ENCODE measurements at places on chromosomes 11 and 22. TPM values are rescaled to one million over a fixed set of nuclear protein-coding genes. Genes with fewer than 3 reads are reported as not detected.

MAJIN gene
- 0.88 TPM for polyA plus RNA-seq

OR8A1 gene
- 0.05 TPM for polyA plus RNA-seq

GRCh38 chr22:31102441-31103081, 4.8 kb downstream of the SELENOM start:
- no peak for DNase-seq

DNA sequence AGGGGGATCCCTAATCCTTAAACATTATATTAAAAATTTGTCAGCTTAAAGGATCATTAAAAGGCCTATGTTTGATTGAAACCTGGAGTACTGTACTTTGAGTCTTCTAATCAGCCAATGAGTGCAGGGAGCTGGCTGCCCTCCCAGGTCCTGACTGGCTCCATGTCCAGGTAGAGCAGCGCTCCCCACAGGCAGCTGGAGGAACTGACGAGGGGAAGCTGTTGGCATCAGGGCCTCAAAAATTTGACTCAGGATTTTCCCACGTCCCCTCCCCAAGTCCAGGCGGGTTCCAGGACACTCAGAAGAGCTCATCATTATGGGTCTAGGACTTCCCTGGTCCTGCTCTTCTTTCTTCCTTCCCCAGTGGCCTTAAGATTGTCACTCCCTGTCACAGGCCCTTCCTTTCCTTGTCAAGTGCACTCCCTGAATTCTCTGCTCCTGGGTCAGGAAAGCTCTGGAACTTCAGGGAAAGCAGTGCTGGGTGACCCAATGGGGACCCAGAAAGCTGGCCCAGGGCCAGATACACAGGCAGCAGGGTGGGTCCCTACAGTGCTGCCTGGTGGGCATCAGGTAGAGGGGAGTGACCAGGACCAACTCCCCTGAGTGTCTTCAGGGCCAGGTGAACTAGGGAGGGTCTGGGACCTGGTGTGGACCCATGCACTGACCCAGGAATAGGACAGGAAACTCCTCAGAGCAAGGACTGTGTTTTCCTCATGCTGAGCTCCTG, 65.5 kb downstream of the GGTLC2 start:
- no peak for DNase-seq

- no peak for DNase-seq
Measured at GRCh38 chr11:58562375-58562800, 13.3 kb downstream of the LPXN start.

GRCh38 chr22:38239101-38239761, 33.6 kb downstream of the TMEM184B start:
- DNase-seq, result no peak

- no peak for DNase-seq
Measured at GRCh38 chr11:25449091-25449490, 882.8 kb upstream of the ANO3 start.

SNX15 gene
- 22.3 TPM for polyA plus RNA-seq

DNA sequence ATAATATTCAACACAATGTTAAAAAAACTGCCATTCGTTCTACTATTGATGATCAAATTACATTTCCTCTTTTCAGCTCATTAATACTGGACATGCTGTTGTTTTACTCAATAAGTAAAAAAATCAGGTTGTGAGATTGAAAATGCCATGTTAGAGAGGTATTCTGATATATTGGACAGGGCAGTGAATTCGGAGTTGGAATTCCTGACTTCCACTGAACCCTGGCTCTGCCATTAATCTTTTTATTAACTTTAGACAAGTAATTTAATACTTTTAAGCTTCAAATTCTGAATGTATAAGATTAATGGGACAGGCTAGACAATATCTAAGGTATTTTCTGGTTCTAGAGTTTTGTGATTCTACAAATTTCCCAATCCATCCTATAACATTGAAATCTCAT, 12.2 kb upstream of the NOX4 start:
- no peak for DNase-seq

- DNase-seq, result no peak
Measured at GRCh38 chr22:26658161-26658560, 773 bp downstream of the MIAT start.

- no peak for DNase-seq
Measured at GRCh38 chr22:48416396-48417224, 1411.1 kb downstream of the BRD1 start.

GRCh38 chr11:130636722-130637464, 188.4 kb downstream of the ADAMTS15 start:
- no peak for DNase-seq

UCP2 gene
- polyA plus RNA-seq, result 68.7 TPM

OR5P2 gene
- polyA plus RNA-seq, result 0.13 TPM

GRCh38 chr11:12204506-12204905, 94.1 kb downstream of the MICAL2 start:
- DNase-seq, result no peak

- no peak for DNase-seq
Measured at GRCh38 chr22:46829117-46829891, 66.9 kb downstream of the TBC1D22A start.

DNA sequence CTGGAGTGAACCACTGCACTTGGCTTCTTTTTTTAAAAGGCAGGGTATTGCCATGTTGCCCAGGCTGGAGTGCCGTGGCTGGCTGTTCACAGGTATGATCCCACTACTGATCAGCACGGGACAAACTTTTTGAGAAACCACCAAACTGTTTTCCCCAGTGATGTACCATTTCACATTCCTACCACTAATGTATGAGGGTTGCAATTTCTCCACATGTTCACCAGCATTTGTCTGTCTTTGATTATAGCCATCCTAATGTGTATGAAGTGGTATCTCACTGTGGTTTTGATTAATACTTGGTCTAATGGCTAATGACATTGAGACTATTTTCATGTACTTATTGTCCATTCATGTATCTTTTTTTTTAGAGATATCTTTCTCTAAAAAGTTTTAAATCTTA, 41.5 kb upstream of the EP300 start:
- DNase-seq, result no peak

GRCh38 chr11:112882494-112883381, 78.5 kb upstream of the NCAM1 start:
- no peak for DNase-seq

DNA sequence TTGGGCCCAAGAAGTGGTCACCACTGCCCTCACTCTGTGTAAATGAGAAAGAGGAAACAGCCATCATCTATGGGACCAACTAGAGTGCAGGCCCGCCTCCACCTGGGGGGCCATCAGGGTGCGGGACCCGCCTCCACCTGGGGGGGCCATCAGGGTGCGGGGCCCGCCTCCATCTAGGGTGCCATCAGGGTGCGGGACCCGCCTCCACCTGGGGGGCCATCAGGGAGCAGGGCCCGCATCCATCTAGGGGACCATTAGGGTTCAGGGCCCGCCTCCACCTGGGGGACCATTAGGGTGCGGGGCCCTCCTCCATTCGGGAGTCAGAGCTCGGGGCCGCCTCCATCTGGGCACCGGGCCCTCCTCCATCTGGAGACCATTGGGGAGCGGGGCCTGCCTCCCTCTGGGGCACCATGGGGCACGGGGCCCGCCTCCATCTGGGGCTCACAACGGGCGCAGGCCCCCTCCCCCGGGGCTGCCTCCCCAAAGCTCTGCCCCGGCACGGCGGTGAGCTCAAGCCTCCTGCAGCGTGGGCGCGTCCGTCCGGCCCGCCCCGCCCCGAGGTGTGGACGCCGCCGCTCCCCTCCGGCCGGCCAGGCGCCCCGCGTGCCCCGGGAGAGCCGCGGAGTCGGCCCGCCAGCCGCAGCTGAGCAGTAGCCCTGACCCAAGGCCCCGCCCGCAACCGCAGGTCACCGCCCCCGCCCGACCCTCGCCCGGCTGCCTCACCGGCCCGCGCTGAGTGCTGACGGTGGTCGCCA, 512 bp downstream of the TOLLIP start:
- DNase-seq, result no peak

GRCh38 chr11:21412652-21413383, 743.4 kb downstream of the NELL1 start:
- no peak for DNase-seq

DNA sequence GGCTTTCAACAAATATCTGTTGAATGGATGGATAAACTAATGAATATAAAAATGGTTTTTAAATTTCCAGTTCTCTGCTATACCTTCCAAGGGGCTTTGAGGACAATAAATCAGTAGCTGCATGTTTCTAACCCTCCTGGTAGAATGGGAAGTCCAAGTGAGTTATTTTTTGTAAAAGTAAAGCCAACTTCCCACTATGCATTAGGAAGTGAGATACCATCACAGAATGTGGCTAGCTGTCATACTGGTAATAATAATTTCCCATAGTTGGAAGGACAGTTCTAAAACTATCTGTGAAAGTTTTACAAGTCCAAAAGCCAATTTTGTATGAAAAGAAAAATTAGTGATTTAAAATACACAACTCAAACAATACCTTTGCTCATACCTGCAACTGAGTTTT, 50.0 kb downstream of the TMEM123 start:
- no peak for DNase-seq

DNA sequence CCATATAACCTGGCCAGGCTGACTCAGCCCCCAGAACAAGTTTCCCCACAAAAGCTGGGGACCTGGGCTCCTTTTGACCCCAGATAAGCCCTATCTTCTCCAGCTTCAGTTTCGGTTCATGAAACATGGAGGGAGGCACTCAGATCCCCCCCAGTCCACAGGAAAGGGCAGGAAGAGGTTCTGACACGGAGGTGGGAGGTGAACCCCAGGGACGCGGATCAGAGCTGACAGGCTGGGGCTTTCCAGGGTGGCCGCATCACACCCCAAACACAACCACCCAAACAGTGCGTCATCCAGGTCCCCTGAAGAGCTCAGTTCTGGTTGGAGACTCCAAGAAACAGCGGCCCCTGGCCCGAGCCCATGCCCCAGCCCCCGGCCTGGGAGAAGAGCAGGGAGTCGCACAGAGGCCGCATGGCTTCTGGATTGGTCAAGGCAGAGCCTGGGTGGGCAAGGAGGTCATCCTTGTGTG, 44.3 kb upstream of the A4GALT start:
- DNase-seq, result no peak

- no peak for DNase-seq
Measured at GRCh38 chr22:42887523-42888507, 30.7 kb upstream of the ARFGAP3 start.

GRCh38 chr11:134349109-134349801, 17.5 kb downstream of the GLB1L2 start:
- DNase-seq, result no peak

DNA sequence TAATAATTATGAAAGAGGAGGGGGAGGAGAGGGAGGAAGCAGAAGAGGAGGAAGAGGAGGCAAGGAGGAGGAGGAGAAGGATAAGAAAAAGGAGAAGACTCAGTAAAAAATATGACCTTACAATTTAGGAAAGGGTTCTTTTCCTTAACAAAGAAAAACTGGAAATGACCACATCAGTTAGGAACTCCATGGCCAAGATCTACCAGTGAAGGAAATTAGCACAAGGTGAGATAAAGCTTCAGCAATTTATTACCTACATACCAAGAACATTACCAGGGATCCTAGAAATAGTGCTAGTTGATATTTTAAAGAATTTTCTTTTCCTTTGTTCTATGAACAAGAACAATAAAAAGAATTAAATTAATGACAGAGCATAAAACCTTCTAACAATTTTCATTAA, 172.7 kb downstream of the LRRC4C start:
- no peak for DNase-seq

- no peak for DNase-seq
Measured at GRCh38 chr11:17736930-17737817, 2.6 kb downstream of the KCNC1 start.

LYVE1 gene
- polyA plus RNA-seq, result 57.2 TPM

- no peak for DNase-seq
Measured at GRCh38 chr11:134017511-134018430, 51.1 kb upstream of the JAM3 start.

SLC25A17 gene
- polyA plus RNA-seq, result 48.8 TPM

DNA sequence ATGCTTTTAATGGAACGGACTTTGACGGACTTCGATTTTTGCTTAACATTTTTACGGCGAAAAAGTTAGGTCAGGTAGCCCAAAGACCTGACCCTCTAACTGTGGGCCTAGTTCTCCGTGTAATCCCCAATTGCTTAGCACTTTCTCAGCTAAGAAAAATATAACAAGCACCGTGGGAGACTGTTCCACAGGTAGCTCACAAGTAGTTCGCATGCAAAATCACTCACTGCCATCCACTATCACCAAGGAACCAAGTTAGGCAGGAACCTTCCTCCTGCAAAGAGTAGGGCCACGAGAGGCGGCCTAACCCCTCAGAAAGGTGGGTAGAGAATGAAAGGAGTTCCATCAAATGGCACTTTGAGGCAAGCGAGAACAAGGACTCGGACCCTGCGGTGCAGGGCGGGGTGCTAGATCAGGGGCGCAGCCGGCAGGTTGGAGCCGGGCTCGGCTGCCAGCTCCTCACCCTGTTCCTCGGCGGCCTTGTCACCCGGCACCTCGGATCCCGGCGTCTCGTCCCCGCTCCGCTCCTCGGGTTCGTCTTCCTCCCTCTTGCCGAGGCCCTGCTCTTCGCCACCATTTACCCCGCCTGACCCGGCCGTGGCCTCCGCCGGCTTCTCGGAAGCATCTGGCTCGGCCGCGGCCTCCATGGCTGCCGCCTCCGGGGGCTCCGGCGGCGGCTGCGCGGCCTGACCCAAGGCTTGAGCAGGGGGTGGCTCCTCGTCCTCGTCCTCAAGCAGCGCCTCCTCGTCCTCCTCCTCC, 922 bp downstream of the HNRNPUL2 start:
- no peak for DNase-seq

- DNase-seq, result no peak
Measured at GRCh38 chr11:19822531-19822930, 109.9 kb downstream of the NAV2 start.

DNA sequence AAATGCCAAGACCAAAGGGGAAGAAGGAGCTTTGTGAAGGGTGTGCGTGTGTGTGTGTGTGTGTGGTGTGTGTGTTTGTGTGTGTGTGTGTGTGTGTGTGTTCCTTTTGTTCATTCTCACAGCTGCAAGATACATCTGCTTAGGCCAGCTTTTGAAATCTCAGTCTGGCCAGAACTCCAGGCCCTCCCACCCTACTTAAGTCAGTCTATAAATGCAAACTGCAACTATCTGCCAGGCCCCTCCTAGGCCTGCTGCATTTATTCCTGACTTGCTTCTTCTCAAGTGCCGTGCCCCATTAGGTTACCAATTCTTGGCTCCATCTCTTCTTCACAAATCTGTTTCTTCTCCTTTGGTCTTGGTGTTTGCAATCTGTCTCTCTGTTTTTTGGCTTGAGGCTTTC, 21.6 kb upstream of the RIC3 start:
- no peak for DNase-seq

CNGA4 gene
- 1.1 TPM for polyA plus RNA-seq

- no peak for DNase-seq
Measured at GRCh38 chr11:65185171-65185570, 3.4 kb downstream of the CAPN1 start.

GRCh38 chr11:115660030-115660805, 156.0 kb upstream of the CADM1 start:
- DNase-seq, result no peak

MS4A2 gene
- 0.07 TPM for polyA plus RNA-seq
